ENCODE measurements at places on chromosomes 11 and 22.

DNA sequence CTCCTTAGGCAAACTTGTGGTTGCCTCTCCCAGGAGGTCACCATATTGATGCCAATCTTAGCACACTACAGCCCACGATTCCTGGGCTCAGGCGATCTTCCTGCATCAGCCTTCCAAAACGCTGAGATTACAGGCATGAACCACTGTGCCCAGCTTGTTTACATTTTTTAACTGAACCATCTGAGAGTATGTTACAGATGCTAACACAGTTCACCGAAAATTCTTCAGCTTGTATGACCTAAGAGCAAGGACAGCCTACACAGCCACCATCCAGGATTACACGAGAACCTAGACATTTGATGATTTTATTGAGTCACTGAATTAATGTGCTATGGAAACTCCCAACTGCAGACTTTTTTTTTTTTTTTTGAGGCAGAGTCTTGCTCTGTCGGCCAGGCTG lies 5.8 kb upstream of the LGALS1 start:
- DNase-seq = no peak

DNA sequence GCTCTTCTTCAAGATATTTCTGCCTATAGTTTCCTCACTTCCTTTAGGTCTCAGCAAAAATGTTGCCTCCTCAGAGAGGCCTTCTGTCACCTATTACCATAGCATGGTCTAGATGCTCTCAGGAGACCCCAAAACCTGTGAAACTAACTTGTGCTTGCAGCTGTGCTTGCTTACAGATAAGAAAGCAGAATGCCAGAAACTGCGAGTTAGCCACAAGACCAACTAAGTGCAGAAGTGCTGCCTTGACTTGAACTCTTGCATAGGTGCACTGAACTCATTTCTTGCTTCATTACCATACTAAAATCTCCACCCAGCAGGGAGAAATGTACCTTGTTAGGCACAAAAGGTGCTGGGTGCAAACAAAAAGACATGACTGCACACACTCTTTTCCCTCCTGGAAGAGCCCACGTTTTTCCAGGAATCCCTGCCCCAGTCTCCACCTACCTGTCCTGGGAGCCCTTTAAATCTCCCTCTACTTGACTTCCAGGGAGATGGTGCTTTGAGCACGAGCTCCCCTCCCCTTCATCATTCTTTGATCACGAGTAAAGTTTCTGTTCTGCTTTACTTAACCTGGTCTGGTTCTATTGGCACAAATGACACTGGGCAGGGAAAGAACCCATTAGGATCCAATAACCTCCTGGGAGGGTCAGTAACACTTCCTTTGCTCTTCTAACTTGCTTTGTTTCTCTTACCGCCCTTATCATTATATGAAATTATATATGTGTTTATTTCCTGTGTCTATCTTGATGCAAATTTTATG lies 137.7 kb upstream of the DDI1 start:
- no peak for DNase-seq

- no peak for DNase-seq
Observed at GRCh38 chr11:66607126-66607834, 9.2 kb upstream of the RBM14 start.

DNA sequence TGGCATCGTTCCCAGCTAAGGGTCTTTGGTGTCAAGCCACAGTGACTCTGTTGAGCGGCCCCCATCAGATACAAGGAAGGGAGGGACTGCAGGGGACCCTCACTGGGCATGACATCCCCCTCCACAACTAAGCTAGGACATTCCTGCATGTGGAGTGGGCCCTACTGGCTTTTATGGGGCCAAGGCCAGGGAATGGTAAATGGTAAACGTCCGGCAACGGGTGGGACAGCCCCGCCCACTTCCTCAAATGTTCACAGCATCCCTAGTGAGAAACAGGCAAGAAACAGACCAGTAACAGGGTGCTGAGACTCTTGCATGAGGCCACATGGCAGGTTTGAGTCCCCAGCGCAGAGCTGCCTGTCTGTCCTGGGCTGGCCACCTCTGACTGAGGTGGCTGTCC lies 4.4 kb downstream of the TMPRSS6 start:
- no peak for DNase-seq

GRCh38 chr22:47445212-47445611 lies 682.8 kb downstream of the TBC1D22A start:
- DNase-seq = no peak

GRCh38 chr11:12754582-12755234 lies 80.5 kb downstream of the TEAD1 start:
- no peak for DNase-seq
